ENCODE measurements at places on chromosomes 4 and X. TPM values are rescaled to one million over a fixed set of nuclear protein-coding genes. Genes with fewer than 3 reads are reported as not detected.

The GYPA gene
- not detected for total RNA-seq

The OGT gene
- 59.1 TPM for total RNA-seq

The WDR17 gene
- total RNA-seq: under 0.01 TPM

The LUZP4 gene
- not detected for total RNA-seq

- DNase-seq: no peak
Measured at GRCh38 chr4:108159845-108160244, 8.9 kb downstream of the LEF1 start.

- DNase-seq: no peak
Measured at GRCh38 chrX:53768451-53768850, 81.9 kb upstream of the HUWE1 start.

DNA sequence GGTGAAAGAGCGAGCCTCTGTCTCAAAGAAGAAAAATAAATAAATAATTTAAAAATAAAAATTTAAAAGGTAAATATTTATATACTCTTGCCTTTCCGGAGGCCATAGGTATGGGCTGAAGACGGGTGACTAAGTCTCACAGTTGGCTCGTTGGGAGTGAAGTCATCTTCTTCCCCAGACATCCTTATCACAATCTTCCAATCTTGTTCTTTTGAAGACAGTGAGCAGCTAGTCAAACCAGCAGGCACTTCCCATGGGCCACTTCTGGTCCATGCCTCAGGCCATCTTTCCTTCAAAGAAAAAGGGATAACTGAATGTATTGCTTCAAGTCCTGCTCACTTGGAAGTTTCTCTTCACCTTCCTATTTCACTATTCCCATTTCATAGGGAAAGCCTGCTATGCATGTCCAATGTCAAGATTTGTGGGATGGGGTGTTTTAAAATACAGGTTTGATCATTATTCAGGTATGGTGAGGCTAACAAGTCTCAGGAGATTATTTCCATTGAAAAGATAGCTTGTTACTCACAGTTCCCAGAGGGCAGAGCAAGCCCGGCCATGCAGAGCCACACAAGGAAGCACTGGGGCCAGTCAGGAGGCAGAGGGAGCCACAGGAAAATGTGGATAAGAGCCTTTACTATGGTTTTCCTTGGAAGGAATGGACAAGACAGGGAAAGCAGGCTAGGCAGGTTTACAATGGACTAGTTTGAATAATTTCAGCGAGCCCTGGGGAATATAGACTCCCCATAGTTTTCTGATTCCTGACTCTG lies 33.3 kb upstream of the VCX2 start:
- no peak for DNase-seq

Data from lung microvascular endothelial cell (primary cell).